Stimulated activated naive B cell treated with anti-CD40 and anti-IgM and Interleukin-4, amounts not matched to agents 10 μg/mL and 1 μg/mL and 100 μg/mL, for 72 hours (primary cell): ENCODE measurements at places on chromosomes 16 and 17.
A peak's percentile ranks its signal among the peaks of the same experiment; 100 is the strongest.

- no peak for DNase-seq
Measured at GRCh38 chr16:88763502-88764053, 21.4 kb downstream of the PIEZO1 start.

- DNase-seq, result peak; percentile 50
Measured at GRCh38 chr17:59825533-59826322, 67.0 kb downstream of the TUBD1 start.

- no peak for DNase-seq
Measured at GRCh38 chr16:67186550-67186950, 2.8 kb upstream of the MATCAP1 start.

DNA sequence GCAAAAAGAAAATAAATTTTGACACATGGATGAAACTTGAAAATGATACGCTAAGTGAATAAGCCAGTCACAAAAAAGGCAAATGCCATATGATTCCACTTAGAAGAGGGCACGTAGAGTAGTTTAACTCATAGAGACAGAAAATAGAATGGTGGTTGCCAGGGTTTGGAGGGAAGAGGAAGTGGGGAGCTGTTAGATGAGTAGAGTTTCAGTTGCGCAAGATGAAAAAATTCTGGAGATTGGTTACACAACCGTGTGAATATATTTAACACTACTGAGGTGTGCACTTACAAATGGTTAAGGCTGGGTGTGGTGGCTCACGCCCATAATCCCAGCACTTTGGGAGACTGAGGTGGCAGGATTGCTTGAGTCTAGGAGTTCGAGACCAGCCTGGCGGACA, 93.4 kb upstream of the TMEM132E start:
- no peak for DNase-seq

GRCh38 chr17:45792995-45793755, 9.1 kb downstream of the CRHR1 start:
- no peak for DNase-seq

GRCh38 chr17:49918591-49918990, 50.4 kb upstream of the DLX4 start:
- no peak for DNase-seq

DNA sequence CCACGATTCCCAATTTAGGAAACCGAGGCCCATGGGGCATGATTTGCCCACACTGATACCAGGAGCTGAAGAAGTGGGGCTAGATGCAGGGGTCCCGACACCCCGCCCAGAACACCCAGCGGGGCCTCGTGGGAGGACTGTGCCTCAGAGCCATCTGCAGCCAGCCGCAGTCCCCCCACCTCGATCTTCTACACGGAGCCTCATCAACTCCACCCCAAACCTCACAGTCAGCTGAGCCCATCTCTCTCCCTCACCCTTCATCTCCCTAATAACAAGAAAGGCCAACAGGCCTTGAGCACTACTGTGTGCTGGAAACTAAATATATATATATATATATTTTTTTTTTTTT, 4.2 kb downstream of the ITGAE start:
- no peak for DNase-seq

- DNase-seq, result no peak
Measured at GRCh38 chr17:17035920-17036523, 6.2 kb upstream of the MPRIP start.

DNA sequence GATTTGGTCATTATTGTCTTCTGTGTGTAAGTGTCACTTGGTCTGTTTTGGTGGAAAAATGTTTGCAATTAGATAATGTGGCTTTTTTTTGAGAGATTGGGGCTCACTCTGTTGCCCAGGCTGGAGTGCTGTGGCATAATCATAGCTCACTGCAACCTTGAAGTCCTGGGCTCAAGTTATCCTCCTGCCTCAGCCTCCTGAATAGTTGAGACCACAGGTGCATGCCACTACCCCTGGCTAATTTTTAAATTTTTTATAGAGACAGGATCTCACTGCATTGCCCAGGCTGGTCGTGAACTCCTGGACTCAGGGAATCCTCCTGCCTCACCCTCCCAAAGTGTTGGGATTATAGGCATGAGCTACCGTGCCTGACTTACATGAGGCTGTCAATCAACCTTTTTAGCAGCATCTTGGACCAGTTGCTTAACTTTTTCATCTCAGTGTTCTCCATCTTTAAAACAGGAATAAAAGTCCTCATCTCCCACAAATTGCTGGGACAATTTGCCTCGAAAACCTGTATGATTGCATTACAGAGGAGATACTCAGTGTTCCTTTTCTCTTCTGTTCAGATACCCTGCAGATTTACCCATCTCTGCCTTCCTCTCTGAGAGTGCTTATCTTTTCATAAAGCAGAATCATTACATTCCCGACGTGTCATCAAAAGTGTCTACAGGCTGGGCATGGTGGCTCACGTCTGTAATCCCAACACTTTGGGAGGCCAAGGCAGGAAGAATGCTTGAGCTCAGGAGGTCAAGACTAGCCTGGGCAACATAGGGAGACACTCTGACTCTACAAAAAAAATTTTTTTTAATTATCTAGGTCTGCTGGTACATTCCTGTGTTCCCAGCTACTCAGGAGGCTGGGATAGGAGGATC, 19.1 kb downstream of the ACSF2 start:
- DNase-seq, result no peak

DNA sequence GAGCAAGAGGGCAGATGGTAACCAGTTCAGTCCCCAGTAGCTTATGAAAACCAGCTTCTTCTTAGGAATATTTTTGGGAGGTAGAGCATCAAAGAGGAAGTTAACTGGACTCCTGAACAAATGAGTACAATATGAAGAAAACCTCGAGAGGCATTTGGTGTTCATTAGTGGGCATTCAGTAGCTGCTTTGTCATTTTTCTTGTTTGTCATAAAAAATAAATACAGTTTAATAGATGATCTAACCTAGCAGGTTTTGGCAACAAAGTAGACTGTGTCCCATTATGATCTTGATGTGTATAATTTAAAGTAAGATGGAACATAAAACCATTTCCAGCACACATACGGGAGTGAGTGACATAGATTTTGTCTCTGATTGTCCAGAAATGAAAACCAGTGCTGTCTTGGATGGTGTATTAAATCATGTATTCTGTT, 173.1 kb downstream of the HS3ST3A1 start:
- no peak for DNase-seq

DNA sequence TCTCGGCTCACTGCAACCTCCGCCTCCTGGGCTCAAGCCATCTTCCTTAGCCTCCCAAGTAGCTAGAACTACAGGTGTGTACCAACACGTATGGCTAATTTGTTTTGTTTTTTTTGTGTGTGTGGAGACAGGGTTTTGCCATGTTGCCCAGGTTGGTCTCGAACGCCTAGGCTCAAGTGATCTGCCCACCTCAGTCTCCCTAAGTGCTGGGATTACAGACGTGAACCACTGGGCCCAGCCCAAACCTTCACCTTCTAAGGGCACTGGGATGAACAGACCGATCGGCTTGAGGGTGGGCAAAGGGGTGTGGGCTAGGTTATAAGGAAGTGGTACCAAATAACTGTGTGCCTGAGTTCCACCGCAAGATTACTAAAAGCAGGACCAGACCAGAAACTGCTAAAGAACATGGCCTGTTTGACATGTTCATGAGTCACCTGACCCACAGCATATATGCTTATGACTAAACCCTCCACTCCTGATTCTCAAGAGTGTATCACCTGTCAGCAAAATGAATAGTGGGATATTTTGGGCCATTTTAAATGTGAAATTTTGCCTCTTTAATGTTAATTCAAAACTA, 8.1 kb downstream of the TMEM97 start:
- DNase-seq, result no peak

DNA sequence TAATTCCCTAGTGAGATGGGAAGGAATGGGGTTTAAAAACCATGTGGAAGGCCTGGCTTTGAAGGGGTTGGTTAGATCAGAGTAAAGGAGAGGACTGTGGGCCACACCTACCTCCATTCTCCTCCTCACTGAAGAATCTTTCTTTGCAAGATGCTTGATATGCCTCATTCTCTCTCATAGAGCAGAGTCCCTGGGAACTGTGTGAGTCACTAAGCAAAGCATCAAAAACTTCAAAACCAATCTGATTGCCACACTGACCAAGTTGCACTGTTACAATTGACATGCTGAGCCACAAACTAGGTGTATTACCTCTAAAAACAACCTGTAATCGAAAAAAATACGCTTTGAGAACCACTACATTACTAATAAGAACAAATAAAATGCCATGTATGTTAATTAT, 2.0 kb downstream of the TUBD1 start:
- no peak for DNase-seq

DNA sequence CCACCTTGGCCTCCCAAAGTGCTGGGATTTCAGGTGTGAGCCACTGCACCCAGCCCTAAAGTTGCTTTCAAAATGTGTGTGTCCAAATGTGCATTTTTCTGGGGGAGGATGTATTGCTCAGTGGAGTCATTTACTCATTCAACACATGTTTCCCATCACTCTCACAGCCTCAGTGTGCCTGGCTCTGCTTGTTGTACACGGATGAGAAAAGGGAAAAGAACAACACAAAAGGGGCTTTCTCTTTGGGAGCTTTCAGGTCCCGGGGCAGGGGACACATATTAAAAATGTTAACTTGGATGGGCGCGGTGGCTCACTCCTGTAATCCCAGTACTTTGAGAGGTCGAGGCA, 1.7 kb upstream of the PPL start:
- DNase-seq, result no peak

- DNase-seq, result no peak
Measured at GRCh38 chr16:77917971-77918370, 104.4 kb upstream of the CLEC3A start.

- DNase-seq, result no peak
Measured at GRCh38 chr16:11236461-11237254, 19.3 kb downstream of the SOCS1 start.

GRCh38 chr17:81340607-81341515, 45.8 kb upstream of the SLC38A10 start:
- no peak for DNase-seq

- DNase-seq, result no peak
Measured at GRCh38 chr17:13346081-13346533, 255.6 kb downstream of the HS3ST3A1 start.

- no peak for DNase-seq
Measured at GRCh38 chr17:74855323-74855722, 4.4 kb downstream of the GRIN2C start.

DNA sequence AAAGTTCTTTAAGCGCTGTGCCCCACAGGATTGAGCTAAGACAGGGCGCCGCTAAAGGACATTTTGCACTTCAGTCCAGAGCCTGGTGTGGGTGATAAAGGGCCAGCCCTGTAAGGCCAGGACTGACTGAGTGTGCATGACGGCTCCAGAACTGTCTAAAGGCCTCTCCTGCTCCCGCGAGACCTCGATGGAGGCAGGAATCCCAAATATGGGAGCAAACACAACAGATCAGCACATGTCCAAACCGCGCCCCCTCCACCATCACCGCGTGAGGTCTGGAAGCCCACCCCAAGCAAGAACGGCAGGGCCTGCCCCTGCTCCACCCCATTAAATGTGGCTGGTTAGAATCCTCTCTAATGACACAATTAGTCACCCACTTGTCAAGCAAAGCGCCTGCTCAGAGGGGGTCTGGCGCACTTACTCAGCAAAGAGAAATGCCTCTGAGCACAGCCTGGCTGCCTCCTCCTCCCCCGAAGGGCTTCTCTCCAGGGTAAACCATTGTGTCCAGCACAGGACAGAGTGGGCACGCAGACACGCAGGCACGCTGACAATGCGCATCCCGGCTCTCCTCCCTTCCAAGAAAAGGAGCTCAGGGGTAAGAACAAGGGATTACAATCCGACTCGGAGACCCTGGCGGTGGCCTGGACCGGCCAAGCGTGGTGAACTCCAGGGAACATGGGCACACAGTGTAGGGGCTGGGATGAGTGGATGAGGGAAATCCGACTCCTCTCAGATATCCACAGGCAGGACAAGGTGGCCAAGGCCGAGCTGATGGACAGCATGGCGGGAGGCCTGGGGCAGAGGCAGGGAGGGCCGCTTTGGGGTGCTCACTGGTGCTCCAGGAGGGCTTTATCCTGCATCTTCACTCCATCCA, 1.5 kb downstream of the MXRA7 start:
- DNase-seq, result no peak

- no peak for DNase-seq
Measured at GRCh38 chr17:8991514-8992285, 26.2 kb upstream of the PIK3R5 start.

- no peak for DNase-seq
Measured at GRCh38 chr16:89619840-89620239, 6.4 kb downstream of the DPEP1 start.

GRCh38 chr17:51601622-51602261, 341.4 kb downstream of the UTP18 start:
- no peak for DNase-seq

- no peak for DNase-seq
Measured at GRCh38 chr17:44333371-44333770, 8.7 kb upstream of the SLC25A39 start.

- no peak for DNase-seq
Measured at GRCh38 chr17:75400326-75400939, 5.0 kb downstream of the GRB2 start.

DNA sequence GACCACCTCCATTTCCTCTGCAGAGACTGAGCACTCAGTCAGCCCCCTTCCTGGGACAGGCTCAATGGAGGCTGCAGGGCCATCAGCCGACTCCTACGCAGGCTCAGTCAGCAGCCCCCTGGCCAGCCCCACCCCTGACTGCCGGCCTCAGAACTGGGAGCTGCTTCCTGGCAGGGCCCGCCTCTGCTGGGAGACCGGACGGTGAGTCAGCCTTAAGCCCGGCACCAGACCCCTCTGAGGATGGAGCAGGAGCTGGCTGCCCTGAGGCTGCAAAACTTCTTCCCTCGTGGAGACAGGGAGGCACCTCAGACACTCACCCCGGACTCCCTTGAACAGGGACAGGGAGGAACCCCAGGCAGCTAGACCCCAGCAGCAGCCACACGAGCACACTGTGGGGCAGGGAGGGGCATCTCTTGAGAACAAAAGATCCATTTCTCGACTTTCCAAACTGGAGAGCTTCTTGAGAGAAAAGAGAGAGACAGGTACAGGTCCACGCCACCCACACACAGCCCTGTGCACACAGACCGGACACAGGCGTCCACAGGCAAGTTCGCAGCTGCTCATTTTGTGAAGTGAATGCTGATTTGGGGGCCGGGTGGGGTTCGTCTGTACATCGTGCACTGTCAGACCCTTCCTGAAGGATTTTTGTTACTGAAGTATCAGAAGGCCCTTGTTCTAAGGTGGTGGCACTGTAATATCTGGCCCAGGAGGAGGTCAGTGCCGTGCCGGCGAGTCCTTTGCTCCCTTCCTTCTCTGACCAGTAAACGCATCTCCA, 1.3 kb upstream of the TUBB3 start:
- no peak for DNase-seq

DNA sequence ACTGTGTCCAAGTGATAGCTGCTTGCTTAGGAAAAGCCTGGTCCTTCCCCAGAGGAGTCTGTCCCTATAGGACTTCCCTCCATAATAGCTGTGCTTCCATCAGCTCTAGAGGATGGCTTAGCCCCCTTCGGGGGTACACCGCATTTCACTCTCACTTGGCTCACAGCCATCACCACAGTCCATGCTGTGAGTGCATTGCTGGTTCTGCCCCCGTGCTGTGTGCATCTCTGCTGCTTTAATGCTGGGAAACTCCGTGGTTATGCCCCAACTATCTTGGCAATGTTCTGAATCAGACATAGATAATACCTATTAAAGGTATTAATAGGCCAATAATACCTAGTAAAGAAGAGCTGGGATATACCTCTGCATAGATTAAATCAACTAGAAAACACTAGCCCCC, 58.3 kb downstream of the SIAH1 start:
- no peak for DNase-seq

- peak; percentile 52 for DNase-seq
Measured at GRCh38 chr17:8056232-8056975, 17.5 kb downstream of the ALOX15B start.
